T-helper 22 cell (primary cell): ENCODE measurements at places on chromosomes 5 and 9.

DNA sequence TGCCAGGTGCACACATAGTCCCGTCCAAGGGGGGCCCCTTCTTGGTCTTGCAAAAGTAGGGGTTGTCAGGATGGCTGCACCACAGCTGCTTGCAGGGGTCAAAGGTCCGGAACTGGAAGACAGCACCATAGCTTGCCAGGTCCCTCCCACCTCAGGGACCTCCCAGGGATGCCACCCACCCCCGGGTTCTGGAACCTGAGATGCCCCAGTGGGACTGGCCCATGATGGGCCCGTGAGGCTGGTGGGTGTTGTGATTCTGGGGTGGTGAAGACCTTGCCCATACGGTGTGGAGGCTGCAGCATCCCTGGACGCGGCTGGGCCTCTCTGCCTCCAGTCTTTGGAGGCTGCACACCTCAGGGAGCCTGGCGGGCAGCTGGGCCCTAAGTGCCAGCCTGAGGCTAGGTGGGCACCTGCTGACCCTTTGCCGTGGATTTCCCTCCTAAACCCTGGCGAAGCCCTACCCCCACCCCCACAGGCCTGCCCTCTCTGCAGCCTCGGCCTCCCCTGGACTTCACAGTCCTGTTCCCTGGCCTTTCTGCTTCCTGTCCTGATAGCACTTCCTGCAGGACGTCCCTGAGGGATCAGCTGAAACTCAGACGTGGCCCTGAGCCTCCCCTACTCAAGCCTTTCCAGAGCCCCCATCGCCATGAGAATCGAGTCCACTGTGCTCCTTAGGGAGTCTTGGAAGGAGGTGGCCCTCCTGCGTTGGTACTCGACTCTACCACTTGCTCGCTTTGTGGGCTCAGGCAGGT is 92.1 kb downstream of the ZNF354C start:
- no peak for DNase-seq

- DNase-seq: no peak
Observed at GRCh38 chr5:139486201-139486600, 3.6 kb upstream of the STING1 start.

GRCh38 chr5:113047733-113048652 is 71.4 kb downstream of the DCP2 start:
- no peak for DNase-seq

DNA sequence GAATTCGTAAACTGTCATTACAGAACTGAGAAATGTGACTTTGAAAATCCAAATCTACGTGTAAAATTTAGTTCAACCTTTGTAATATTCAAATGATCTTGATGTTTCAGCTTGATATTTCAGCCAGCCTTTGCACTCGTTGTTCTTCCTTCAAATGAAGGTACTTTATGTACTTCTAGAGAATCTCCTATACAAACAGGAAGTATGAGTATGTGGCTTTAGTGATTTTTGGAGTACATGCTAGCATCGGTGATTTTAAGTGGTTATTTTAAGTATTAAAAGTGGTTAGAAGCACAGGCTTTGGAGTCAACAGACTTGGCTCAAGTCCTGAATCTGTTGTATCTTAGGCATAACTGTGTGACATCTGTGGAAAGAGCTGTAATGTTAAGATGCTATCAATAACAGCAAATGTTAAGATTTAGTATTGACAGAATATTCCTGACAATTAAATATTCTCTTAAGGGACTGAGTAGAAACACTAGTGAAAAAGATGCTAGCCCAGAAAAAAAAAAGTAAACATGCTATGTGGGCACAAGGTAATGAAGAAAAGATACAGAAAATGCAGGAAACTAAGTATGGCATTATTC is 398.0 kb downstream of the ADGRV1 start:
- no peak for DNase-seq

GRCh38 chr5:135869276-135869675 is 26.4 kb downstream of the IL9 start:
- no peak for DNase-seq

DNA sequence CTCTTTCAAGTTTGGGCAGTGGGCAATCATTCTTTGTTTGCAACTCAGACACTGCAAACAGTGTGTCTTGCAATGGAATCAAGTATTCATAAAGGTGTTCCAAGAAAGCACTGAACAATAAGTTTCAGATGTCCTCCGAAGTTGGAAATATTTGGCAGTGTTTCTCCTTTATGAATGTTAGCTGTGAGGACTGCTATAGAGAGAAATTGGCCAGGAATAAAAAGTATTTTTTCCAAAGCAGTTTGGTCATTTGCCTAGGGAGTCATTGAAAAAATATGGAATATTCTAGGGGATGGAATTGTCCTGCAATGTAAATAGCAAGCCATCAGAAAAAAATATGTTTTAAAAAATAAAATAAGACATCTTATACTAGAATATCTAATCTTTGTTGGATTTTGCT is 688.6 kb upstream of the SEMA6A start:
- no peak for DNase-seq

- peak; percentile 44 for DNase-seq
Observed at GRCh38 chr9:136686794-136687711, at the start of gene AGPAT2. AGPAT2 (minus strand) TSS chr9:136687457; CDS start chr9:136687357, 100 bp downstream.

- no peak for DNase-seq
Observed at GRCh38 chr5:65085516-65085850, 316.8 kb downstream of the CWC27 start.

GRCh38 chr9:121651295-121652020 is at the start of gene DAB2IP:
DAB2IP (plus strand) TSS chr9:121651634; CDS start chr9:121651776, 142 bp downstream.
- DNase-seq: no peak

GRCh38 chr9:87465816-87466215 is 31.9 kb upstream of the DAPK1 start:
- DNase-seq: no peak
